ENCODE measurements at places on chromosomes 6 and 20. TPM values are rescaled to one million over a fixed set of nuclear protein-coding genes. Genes with fewer than 3 reads are reported as not detected.

INSM1 gene
- not detected for total RNA-seq

DNA sequence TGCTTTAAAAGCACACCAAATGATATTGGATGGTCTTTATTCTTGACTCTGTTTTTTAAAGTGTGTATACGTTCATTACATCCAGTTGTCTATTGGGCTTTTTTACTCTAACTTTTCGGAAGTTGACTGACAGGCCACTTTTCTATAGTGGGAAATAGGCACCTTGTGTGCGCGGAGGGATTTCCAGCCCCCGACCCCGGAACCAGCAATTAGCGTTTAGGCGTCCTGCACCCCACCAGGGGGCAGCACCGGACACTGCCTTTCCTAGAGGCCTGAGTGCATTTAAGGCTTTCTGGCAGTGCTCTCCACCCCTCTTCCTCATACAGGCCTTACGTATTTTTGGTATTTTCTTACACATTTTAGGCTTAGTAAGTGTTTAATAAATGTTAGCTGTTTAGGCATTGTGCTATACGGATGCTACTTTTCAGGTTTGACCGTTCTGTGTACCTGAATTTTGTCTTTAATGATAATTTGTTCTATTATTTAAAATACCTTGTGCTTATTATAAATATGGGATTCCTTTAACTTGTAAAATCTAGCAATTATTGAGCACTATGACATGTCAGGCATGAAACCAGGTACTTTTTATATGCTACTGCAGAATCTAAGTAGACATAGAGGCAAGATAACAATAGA, 231.8 kb downstream of the BCKDHB start:
- H3K4me1 ChIP-seq: no peaks in the 10 kb centered on the region
- no peaks in the 10 kb centered on the region for H3K36me3 ChIP-seq
- no peak overlapping the region for H3K27ac ChIP-seq
- DNase-seq: peak; percentile 28
- no peak overlapping the region for H3K4me3 ChIP-seq

DNA sequence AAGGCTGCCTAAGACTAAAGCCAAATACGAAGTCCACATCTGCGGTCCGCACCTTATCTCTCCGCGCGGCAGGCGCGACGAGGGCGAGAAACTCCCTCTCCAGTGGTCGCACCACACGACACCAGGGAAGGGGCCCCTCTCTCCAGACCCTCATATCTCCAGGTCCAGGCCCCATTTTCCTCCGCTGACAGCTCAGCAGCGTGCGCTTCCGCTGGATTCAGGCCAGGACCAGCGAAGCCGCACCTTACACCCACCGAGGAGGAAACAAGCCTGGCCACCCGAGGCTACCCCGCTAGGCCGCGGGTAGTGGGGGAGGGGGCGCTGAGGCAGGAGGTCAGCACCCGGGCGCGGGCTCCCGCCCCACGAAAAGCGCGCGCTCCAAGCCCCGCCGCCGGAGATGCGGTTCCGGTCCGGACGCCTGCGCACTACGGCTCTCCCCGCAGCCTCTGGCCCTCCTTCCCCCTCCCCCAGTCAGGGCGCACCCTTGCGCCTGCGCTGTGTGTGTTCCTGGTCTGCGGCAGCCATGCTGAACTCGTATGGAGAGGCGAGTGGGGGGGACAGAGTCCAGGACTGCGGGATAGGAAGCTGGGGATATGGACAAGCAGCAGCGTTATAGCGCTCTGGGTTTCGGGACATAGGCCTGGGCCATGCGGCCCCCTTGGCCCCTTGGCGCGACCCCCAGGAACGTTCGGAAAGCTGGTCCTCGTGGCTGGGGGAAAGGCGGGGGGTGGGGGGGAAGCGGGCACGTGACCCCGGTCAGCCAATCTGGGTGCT, at the start of gene BRD2:
Gene BRD2 (plus strand): TSS at position 502 of the 774 bp plus-strand sequence. CDS start 4,305 bp downstream, outside the sequence.
- peaks cover 4% of the 10 kb centered on the region for H3K4me1 ChIP-seq
- H3K27ac ChIP-seq: peak within 1 kb of the TSS; percentile 95
- DNase-seq: peak; percentile 98
- H3K36me3 ChIP-seq: no peaks in the 10 kb centered on the region
- H3K27me3 ChIP-seq: no peaks in the 10 kb centered on the region
- peak within 1 kb of the TSS; percentile 54 for H3K4me3 ChIP-seq

DNA sequence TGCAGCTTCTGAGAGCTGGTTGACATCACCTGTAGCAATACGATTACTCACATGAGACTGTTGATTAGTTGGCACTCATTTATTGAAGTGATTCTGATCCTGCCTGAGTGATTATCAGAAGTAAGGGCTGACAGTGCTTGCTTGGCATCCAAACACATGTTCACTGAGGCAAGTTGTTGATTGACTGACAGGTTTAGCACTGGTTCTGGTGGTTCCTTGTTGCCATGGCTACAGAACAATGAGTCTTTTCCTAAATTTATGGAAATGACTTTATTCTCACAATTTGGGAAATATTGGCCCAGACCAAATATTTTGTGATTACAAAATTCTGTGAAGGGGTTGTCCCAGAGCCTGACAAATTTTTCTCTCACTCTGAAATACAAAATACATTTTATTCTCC, 146.0 kb upstream of the RAB32 start:
- H3K27ac ChIP-seq: no peak overlapping the region
- H3K27me3 ChIP-seq: no peaks in the 10 kb centered on the region
- DNase-seq: no peak
- H3K4me3 ChIP-seq: no peak overlapping the region

GRCh38 chr6:134422426-134423231, 104.7 kb upstream of the SGK1 start:
- no peaks in the 10 kb centered on the region for H3K27me3 ChIP-seq
- no peak overlapping the region for H3K4me3 ChIP-seq
- no peak overlapping the region for H3K27ac ChIP-seq
- H3K4me1 ChIP-seq: peaks cover 4% of the 10 kb centered on the region
- H3K36me3 ChIP-seq: no peaks in the 10 kb centered on the region

DNA sequence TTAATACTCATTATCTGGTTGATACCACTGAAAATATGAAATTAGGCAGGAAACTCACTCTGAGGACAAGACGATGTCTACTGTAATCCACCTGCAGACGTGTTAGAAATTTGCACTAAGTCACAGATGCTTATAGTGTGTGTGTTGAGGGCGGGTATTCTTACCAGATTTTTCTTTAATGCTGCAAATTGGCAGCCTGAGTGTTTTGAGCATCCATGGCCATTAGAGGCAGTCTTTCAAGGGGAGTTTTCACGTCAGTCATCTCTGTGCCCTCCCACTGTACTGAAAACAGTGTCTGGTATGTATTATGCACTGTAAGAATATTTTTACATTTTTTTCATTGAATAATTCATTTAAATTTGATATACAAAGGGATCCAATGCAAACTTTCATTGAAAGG, 266.5 kb upstream of the QKI start:
- H3K27me3 ChIP-seq: no peaks in the 10 kb centered on the region
- H3K36me3 ChIP-seq: no peaks in the 10 kb centered on the region
- no peaks in the 10 kb centered on the region for H3K4me1 ChIP-seq
- DNase-seq: no peak
- H3K4me3 ChIP-seq: no peak overlapping the region

MEI4 gene
- 0.05 TPM for total RNA-seq

DNA sequence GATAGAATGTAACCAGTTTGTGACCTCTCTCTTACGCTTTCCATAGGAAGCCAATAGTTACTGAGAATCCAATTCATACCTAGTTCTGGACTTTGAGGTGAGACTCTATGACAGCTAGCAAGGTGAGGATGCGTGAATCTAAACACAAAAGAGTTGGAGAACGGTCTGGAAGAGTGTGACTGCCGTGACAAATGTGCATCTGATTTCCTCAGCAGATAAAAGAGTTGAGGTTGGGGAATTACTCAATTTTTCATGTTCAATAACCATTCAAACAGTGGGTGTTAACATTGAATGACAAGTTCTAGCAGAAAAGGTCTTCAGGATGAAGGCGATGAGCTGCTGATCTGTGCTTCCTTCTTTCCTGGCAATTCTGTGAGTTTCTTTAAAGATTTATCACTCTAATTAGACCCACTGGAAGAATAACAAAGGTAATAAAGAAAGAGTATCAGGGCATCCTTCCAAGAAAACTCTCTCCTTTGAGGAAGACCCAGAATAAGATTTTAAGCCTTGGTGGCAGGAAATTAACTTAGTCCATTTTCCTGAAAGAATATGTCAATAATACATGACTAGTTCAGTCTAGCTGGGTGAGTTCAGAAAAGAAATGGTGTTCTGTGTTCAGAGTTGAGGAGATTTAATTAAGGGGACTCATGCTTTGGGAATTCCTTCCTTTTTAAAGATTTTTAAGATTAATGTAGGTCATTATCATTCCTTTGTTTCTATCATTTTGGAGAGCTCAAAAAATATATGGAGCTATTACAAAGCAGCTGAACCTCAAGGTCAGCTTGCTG, 24.5 kb downstream of the KIF3B start:
- peaks cover 2% of the 10 kb centered on the region for H3K4me1 ChIP-seq
- H3K27me3 ChIP-seq: no peaks in the 10 kb centered on the region
- no peak for DNase-seq
- no peaks in the 10 kb centered on the region for H3K36me3 ChIP-seq
- H3K4me3 ChIP-seq: no peak overlapping the region

PLA2G7 gene
- 0.72 TPM for total RNA-seq

- peaks cover 7% of the 10 kb centered on the region for H3K4me1 ChIP-seq
- no peak overlapping the region for H3K27ac ChIP-seq
- no peaks in the 10 kb centered on the region for H3K36me3 ChIP-seq
- no peaks in the 10 kb centered on the region for H3K27me3 ChIP-seq
Measured at GRCh38 chr6:4781967-4782575, 5.9 kb downstream of the CDYL start.

GRCh38 chr6:54988576-54988975, 142.0 kb downstream of the FAM83B start:
- no peak for DNase-seq
- H3K36me3 ChIP-seq: no peaks in the 10 kb centered on the region
- H3K4me1 ChIP-seq: no peaks in the 10 kb centered on the region
- H3K27ac ChIP-seq: no peak overlapping the region

CRISP2 gene
- total RNA-seq: not detected

KIAA1755 gene
- total RNA-seq: 17.8 TPM

GRCh38 chr6:36118550-36119107, 11.7 kb upstream of the MAPK13 start:
- no peaks in the 10 kb centered on the region for H3K4me1 ChIP-seq
- H3K36me3 ChIP-seq: no peaks in the 10 kb centered on the region
- no peak for DNase-seq
- no peak overlapping the region for H3K27ac ChIP-seq
- no peak overlapping the region for H3K4me3 ChIP-seq
- no peaks in the 10 kb centered on the region for H3K27me3 ChIP-seq

DNA sequence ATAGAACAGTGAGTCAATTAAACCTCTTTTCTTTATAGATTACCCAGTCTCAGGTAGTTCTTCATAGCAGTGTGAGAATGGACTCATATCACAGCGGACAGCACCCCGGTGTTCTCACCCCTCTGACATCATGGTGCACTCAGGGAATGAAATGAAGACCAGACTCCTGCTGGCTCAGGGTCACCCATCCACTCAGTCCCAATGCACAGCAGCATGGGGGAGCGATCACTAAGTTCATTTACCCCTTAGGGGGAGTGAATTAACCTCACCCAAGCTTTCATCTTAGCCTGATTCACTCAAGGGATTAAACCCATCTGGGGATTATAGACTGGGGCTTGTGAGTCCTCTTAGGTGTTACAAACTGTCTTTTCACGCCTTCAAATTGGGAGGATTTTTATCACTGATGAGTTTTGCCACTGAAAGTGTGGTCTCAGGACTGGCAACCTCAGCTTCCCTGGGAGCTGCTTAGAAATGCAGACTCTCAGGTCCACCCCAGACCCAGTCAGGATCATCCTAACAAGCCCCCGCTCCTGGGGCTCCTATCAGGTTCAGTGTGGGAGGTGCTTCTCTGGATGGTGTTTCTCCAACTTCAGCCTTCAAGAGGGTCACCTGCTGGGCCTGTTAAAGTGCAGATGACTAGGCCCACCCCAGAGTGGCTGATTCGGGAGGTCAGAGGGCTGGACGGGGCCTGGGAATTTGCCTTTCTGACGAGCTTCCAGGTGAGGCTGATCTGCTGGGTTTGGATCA, 44.3 kb upstream of the FRMD1 start:
- H3K36me3 ChIP-seq: no peaks in the 10 kb centered on the region
- no peak for DNase-seq
- H3K4me3 ChIP-seq: no peak overlapping the region
- no peaks in the 10 kb centered on the region for H3K4me1 ChIP-seq
- H3K27me3 ChIP-seq: no peaks in the 10 kb centered on the region
- no peak overlapping the region for H3K27ac ChIP-seq

GRCh38 chr6:137631323-137631722, 137.1 kb upstream of the OLIG3 start:
- H3K4me3 ChIP-seq: no peak overlapping the region
- no peaks in the 10 kb centered on the region for H3K36me3 ChIP-seq
- H3K4me1 ChIP-seq: no peaks in the 10 kb centered on the region
- no peaks in the 10 kb centered on the region for H3K27me3 ChIP-seq
- no peak overlapping the region for H3K27ac ChIP-seq

PKHD1 gene
- 0.12 TPM for total RNA-seq

DNA sequence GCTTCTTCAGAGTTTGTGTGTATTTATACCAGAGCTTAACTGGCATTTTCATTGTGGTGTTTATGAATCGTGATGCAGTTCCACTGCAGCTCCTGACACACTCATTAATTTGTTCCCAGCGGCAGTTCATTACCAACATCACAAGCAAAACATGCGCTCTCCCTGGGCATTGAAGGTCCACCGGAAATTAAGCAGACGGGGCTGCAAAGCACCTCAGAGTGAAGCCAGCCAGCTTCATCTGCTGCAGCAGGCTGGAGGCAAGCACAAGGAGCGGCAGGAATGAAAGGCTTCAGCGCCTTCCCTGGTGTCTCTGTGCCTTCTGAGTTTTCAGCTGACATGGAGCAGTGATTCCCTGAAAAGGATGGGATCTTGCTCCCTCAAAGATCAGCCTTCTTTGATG, 246.0 kb upstream of the SPTLC3 start:
- peak; percentile 25 for DNase-seq
- no peaks in the 10 kb centered on the region for H3K36me3 ChIP-seq
- no peak overlapping the region for H3K27ac ChIP-seq
- no peaks in the 10 kb centered on the region for H3K27me3 ChIP-seq
- H3K4me3 ChIP-seq: no peak overlapping the region
- H3K4me1 ChIP-seq: no peaks in the 10 kb centered on the region

DNA sequence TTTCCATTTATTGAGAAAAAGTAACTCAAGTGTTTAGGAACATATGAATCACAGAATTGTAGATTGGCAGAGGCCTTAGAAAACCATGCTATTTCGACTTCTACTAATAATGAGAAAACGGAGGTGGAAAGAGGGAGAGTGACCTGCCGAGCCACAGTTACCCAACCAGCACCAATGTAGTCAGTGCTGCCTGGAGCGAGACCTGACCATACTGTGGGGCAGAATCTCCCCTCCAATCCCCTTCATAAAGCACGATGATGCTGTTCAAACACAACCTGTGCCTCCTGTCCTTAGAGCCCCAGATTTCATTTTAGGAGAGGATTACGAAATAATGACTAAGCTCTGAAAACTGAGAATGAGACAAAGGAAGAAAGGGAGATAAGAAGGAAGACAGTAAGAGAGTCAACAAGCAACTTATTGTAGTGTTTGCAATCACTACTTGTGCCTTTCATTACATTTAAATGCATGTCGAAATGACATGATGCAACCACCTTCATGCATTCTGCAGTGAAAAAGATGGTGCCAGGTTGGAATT, 70.6 kb downstream of the ATXN1 start:
- no peak overlapping the region for H3K27ac ChIP-seq
- peaks cover 1% of the 10 kb centered on the region for H3K4me1 ChIP-seq
- no peaks in the 10 kb centered on the region for H3K36me3 ChIP-seq
- H3K4me3 ChIP-seq: no peak overlapping the region
- no peaks in the 10 kb centered on the region for H3K27me3 ChIP-seq
- no peak for DNase-seq

All from ovary (tissue), 10 donors.